ENCODE measurements at places on chromosomes 7 and 10. TPM values are rescaled to one million over a fixed set of nuclear protein-coding genes. Genes with fewer than 3 reads are reported as not detected.

Gene LLCFC1
- total RNA-seq: not detected

Gene HOGA1
- 5.8 TPM for total RNA-seq

DNA sequence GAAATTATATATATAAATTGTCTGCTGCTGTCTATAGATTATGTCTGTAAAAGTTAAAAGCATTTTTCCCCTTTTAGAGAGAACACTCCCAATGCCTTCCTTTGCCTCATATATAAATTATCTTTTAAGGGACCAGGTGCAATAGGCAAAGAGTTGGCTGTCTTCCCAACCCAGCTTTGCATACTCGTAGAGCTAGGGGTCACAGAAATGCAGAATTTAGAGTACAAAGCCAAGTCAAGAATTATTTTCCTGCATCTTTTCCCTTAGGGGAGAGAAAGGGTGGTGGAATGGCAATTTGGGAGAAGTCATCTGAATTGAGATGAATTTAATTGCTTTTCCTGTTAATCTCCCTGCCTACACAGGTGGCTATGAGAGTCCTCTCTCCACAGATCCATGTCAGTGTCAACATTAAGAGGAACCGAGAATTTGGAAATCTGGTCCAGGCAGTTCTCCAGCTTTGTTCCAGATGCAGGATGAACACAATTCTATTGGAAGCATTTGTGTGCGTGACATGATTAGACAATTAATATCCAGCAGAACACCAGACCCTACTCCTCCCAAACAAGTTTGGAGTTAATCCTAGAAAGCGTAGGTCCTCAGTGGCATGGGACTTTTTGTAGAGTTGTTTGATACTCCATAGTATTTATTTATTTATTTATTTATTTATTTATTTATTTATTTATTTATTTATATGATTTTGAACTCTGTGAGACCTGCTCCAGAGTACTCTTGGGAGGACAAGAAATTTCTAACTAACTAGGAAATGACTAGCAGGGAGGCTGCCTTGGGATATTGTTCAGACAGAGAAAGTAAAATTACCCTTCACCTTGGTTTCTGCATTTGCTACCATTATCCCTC is 80.3 kb upstream of the SKAP2 start:
- DNase-seq: no peak
- H3K27me3 ChIP-seq: no peaks in the 10 kb centered on the region
- H3K4me3 ChIP-seq: no peak overlapping the region
- peaks cover 13% of the 10 kb centered on the region for H3K4me1 ChIP-seq
- no peak overlapping the region for H3K27ac ChIP-seq

DNA sequence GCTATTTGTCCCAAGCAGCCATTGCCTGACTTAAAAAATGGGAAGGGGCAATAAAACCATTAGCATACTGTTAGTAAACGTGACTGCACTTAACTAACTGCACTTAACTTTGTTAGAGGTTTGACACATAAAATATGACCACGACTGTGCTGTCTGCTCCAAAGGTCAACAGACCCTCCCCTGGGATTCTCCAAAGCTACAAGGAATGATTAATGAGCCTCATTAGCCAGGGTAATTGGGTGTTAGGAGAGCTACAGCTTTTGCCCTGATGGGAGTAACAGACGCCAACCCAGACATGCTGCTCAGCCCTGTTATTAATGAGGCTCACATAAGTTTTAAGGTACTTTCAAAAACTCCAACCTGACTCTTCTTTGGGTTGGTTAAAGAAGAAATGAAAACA is 129.4 kb upstream of the PLPP4 start:
- H3K36me3 ChIP-seq: no peaks in the 10 kb centered on the region
- H3K27me3 ChIP-seq: no peaks in the 10 kb centered on the region

DNA sequence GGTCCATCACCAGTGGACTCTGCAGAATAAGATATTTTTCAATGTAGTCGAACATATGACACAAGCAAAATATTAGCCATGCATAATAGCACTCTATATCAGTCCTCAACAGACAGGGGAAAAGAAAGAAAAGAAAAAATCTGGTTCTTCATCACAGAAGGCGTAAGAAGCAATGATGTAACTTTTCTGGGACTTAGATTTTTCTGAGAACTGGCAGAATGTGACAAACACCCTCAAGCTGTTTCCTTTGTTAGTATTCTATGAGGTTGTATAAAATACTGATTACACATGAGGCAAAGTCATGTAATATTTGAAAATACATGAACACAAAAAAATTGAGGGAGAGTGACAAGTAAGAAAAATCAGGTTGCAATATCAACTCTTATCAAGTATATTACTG is 84.9 kb downstream of the CNOT4 start:
- no peak for DNase-seq
- no peaks in the 10 kb centered on the region for H3K27me3 ChIP-seq
- no peak overlapping the region for H3K4me3 ChIP-seq

- no peaks in the 10 kb centered on the region for H3K4me1 ChIP-seq
- H3K4me3 ChIP-seq: no peak overlapping the region
- H3K36me3 ChIP-seq: no peaks in the 10 kb centered on the region
- no peak for DNase-seq
Observed at GRCh38 chr7:152583006-152583405, 92.9 kb downstream of the XRCC2 start.

- no peak overlapping the region for H3K27ac ChIP-seq
- no peak overlapping the region for H3K4me3 ChIP-seq
- H3K4me1 ChIP-seq: no peaks in the 10 kb centered on the region
Observed at GRCh38 chr7:131124867-131125266, 202.8 kb upstream of the MKLN1 start.

- no peaks in the 10 kb centered on the region for H3K36me3 ChIP-seq
- no peak overlapping the region for H3K27ac ChIP-seq
- DNase-seq: no peak
- no peaks in the 10 kb centered on the region for H3K27me3 ChIP-seq
- H3K4me1 ChIP-seq: peaks cover 5% of the 10 kb centered on the region
- H3K4me3 ChIP-seq: no peak overlapping the region
Observed at GRCh38 chr10:99873846-99874245, 91.4 kb downstream of the ABCC2 start.

- H3K27me3 ChIP-seq: no peaks in the 10 kb centered on the region
- no peak overlapping the region for H3K4me3 ChIP-seq
- no peaks in the 10 kb centered on the region for H3K36me3 ChIP-seq
- no peaks in the 10 kb centered on the region for H3K4me1 ChIP-seq
- DNase-seq: no peak
Observed at GRCh38 chr10:44030132-44030531, 354.8 kb downstream of the CXCL12 start.

GRCh38 chr10:31581741-31582323 is 262.8 kb downstream of the ZEB1 start:
- no peaks in the 10 kb centered on the region for H3K27me3 ChIP-seq
- H3K27ac ChIP-seq: no peak overlapping the region
- no peak overlapping the region for H3K4me3 ChIP-seq
- H3K4me1 ChIP-seq: peaks cover 8% of the 10 kb centered on the region
- no peak for DNase-seq

DNA sequence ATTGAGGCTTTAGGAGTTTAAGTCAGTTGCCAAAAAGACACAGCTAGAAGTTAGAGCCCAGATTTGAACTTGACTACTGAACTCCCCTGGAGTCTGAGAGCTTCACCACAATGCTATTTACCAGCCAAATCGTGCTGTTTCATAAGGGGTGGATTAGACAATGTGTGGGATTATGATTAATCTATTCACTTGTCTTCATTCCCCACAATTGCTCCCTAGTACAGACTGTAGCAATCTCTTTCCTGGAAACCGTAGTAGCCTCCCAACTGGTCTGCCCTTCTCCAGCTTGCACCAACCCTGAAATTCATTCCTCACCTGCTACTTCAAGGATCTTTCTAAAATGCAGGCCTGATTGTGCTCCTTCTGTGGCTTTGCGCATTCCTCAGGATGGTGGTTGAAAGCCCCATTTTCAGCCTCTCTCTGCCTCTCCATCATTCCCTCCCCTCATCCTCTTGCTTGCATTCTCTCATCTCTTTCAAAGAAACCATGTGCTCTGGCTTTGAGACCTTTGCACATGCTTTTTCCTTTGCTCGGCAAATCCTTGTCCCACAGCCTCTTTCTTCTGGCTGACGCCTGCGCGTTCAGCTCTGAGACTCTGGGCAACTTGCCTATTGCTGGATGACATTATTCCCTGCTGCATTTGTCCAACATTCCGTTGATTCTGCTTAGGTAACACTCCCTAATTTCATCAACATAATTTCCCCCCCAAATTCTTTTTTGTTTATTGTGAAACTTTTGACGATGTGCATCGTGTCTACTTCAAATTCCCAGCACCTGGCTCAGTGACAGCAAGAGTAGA is 145.1 kb downstream of the ADRA2A start:
- no peak for DNase-seq
- H3K4me3 ChIP-seq: no peak overlapping the region
- no peaks in the 10 kb centered on the region for H3K36me3 ChIP-seq
- no peaks in the 10 kb centered on the region for H3K27me3 ChIP-seq

DNA sequence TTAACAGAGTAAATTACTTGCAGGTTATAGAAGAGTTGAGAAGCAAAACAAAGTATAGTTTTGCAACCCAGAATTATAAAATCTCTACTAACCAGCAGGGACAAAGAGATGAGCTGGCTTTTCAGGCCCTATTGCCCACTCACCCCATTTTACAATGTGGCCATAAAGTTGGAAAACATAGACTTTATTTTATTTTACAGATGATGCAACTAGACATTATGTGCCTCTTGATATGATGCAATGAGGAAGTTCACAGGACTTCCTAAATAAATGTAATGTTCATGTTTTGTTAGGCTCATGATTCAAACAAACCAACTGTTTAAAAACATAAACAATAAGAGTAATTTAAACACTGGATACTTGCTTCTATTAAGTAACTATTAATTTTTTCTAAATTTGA is 141.1 kb upstream of the WNT16 start:
- no peak overlapping the region for H3K4me3 ChIP-seq
- DNase-seq: peak; percentile 6
- H3K4me1 ChIP-seq: peaks cover 7% of the 10 kb centered on the region
- H3K36me3 ChIP-seq: no peaks in the 10 kb centered on the region
- no peak overlapping the region for H3K27ac ChIP-seq

GRCh38 chr7:33076737-33077136 is 14.2 kb upstream of the NT5C3A start:
- H3K27ac ChIP-seq: no peak overlapping the region
- H3K4me1 ChIP-seq: no peaks in the 10 kb centered on the region
- no peaks in the 10 kb centered on the region for H3K36me3 ChIP-seq
- no peak for DNase-seq
- no peaks in the 10 kb centered on the region for H3K27me3 ChIP-seq
- H3K4me3 ChIP-seq: no peak overlapping the region

- H3K27ac ChIP-seq: no peak overlapping the region
- H3K36me3 ChIP-seq: no peaks in the 10 kb centered on the region
- H3K4me3 ChIP-seq: no peak overlapping the region
- no peaks in the 10 kb centered on the region for H3K27me3 ChIP-seq
Observed at GRCh38 chr7:110612680-110613079, 478.2 kb upstream of the LRRN3 start.

DNA sequence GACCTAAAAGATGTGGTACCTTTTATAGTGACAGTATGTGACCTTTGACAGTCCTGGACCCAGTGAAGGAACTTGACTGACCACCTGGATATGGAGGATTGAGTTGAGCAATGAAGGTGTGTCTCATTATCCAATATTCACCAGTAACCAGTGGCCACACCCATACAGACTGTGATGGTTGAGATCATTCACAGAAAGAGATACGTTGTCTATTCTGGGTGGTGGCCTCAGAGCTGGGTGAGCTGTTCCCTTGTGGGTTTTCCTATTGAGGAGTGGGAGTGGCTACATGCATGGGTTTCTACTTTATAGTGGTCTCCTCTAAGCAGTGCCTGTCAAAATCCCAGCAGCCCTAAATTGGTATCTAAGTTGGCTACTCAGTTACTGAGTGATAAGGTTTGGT is 507.4 kb downstream of the SORCS3 start:
- DNase-seq: no peak
- H3K4me1 ChIP-seq: peaks cover 22% of the 10 kb centered on the region
- no peaks in the 10 kb centered on the region for H3K27me3 ChIP-seq
- no peak overlapping the region for H3K4me3 ChIP-seq

DNA sequence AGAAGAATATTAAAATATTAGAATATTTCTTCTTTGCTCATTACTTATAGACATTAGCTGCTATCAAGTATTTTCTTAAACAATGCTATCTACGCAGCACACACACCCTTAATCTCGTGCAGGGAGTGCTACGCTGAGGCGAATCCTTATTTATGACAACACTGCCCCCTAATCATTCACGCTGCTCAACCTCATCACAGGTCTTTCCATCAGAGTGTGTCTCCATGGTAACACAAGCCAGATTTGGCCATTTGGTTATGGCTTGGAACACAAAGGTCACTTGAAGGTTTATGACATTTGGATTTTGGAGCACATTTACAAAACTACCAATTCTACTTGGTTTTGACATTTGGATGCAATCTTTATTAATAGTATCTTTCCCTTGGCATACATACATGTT is 45.4 kb upstream of the MYO3A start:
- no peak overlapping the region for H3K4me3 ChIP-seq
- H3K4me1 ChIP-seq: no peaks in the 10 kb centered on the region
- no peaks in the 10 kb centered on the region for H3K36me3 ChIP-seq
- DNase-seq: no peak
- H3K27ac ChIP-seq: no peak overlapping the region

DNA sequence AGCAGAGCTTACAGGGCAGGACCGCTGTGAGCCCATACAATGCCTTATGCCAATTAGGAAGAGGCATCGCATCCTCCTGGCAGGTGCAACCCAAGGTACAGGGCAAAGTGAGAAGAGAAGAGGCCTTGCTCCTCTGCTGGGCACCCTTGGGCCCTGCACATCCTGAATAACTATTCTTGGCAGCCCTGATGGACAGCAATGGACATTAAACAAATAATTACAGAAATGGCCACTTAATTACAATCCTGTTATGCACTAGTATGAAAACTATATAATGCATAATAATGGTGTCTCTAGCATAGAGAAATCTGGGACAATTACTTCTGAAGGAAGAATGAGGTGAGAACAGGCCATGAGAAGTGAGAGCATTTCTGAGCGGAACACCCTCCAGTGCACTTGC is 83.5 kb downstream of the PLPP4 start:
- H3K4me1 ChIP-seq: no peaks in the 10 kb centered on the region
- H3K27me3 ChIP-seq: no peaks in the 10 kb centered on the region
- H3K36me3 ChIP-seq: no peaks in the 10 kb centered on the region
- no peak overlapping the region for H3K4me3 ChIP-seq

DNA sequence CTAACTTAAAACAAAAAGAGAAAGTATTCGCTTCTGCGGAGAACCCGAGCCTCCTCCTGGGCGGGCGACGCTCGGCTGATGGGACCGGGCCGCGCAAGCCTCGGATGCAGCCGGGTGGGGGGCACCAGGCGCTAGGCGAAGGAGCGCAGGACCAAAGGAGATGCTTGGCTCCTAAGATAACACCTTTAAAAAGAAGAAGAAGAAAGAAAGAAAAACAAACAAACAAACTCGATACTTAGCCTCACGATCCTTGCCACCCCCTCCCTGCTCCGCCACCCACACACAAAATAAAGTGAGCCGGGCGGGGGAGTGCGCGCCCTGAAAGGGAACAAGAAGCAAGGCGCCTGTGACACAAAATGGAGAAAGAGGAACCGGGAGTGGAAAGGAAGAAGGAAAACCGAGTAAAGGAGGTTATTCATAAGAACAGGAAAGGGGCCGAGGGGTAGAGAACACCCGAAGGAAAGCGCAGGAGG is 34.0 kb upstream of the EBLN1 start:
- peaks cover 64% of the 10 kb centered on the region for H3K27me3 ChIP-seq
- H3K36me3 ChIP-seq: no peaks in the 10 kb centered on the region
- peak overlapping the region; percentile 84 for H3K27ac ChIP-seq
- no peaks in the 10 kb centered on the region for H3K4me1 ChIP-seq
- peak; percentile 25 for DNase-seq

GRCh38 chr10:25232204-25232603 is 57.4 kb downstream of the GPR158 start:
- H3K27me3 ChIP-seq: no peaks in the 10 kb centered on the region
- no peaks in the 10 kb centered on the region for H3K4me1 ChIP-seq
- no peak for DNase-seq

GRCh38 chr7:137003566-137003965 is 135.1 kb downstream of the CHRM2 start:
- no peak overlapping the region for H3K27ac ChIP-seq
- H3K36me3 ChIP-seq: no peaks in the 10 kb centered on the region
- no peaks in the 10 kb centered on the region for H3K4me1 ChIP-seq
